ENCODE measurements at places on chromosomes 4 and X. TPM values are rescaled to one million over a fixed set of nuclear protein-coding genes. Genes with fewer than 3 reads are reported as not detected.

The SMARCA1 gene
- 26.3 TPM for total RNA-seq

GRCh38 chrX:101108284-101108683, 10.3 kb downstream of the CENPI start:
- DNase-seq: peak; percentile 0

DNA sequence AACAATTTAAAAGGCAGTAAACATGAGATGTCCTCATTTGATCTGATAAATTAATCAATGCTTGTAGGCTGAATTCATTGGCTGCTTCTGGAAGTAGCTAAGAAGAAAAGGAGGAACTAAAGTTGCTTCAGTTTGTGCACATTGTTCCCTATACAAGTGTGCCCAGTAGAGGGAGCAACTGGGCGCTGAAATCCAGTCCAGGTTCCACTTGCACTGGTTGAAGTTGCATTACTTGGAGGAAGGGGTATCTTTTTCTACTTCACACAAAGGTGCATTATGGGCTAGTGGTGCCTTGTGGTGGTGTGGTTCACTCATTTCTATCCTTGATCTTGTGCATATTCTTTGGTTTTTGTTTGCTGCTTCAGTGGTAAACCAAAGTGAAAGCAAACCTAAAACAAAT, 67.9 kb upstream of the SOX3 start:
- peak; percentile 14 for DNase-seq

DNA sequence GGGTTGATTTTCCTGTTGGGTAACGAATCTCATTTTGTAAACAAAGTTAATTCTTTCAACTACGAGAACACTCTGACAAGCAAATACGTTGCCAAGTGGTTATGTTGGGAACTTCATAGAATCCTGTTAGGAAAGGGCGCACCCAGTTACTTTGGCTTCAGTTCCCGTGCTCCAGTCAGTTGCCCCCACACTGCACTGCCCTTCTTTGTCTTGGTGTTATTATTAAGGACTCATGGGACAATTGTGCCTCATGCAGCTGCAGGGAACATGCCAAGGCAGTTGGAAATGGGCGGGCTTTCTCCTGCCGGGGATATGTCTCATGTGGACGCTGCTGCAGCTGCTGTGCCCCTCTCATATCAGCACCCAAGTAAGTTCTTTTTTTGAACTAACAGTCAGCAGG, 28.9 kb downstream of the OFD1 start:
- DNase-seq: no peak

DNA sequence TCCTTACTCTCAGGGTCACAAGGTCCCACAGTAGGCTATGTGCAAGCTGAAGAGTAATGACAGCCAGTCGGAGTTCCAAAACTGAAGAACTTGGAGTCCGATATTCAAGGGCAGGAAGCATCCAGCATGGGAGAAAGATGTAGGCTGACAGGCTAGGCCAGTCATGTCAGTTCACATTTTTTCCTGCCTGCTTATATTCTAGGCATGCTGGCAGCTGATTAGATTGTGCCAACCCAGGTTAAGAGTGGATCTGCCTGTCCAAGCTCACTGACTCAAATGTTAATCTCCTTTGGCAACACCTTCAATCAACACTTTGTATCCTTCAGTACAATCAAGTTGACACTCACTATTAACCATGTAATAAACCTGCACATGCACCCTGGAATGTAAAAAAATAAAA, 960.9 kb upstream of the HS3ST1 start:
- DNase-seq: no peak

GRCh38 chr4:89899152-89899551, 4.5 kb downstream of the MMRN1 start:
- no peak for DNase-seq

GRCh38 chr4:80188801-80189458, 8.4 kb upstream of the PRDM8 start:
- no peak for DNase-seq

The ARSH gene
- total RNA-seq: not detected

GRCh38 chr4:150209140-150209829, 131.0 kb downstream of the DCLK2 start:
- peak; percentile 53 for DNase-seq

The NAP1L2 gene
- total RNA-seq: 0.60 TPM

The NUDT6 gene
- 7.2 TPM for total RNA-seq

The BST1 gene
- not detected for total RNA-seq

The NSUN7 gene
- 1.2 TPM for total RNA-seq

- no peak for DNase-seq
These were observed 120.9 kb downstream of the FAM53A start for GRCh38 chr4:1563241-1563640.

The PABPC1L2A gene
- total RNA-seq: not detected

The CD38 gene
- not detected for total RNA-seq

The SUPT20HL1 gene
- not detected for total RNA-seq

DNA sequence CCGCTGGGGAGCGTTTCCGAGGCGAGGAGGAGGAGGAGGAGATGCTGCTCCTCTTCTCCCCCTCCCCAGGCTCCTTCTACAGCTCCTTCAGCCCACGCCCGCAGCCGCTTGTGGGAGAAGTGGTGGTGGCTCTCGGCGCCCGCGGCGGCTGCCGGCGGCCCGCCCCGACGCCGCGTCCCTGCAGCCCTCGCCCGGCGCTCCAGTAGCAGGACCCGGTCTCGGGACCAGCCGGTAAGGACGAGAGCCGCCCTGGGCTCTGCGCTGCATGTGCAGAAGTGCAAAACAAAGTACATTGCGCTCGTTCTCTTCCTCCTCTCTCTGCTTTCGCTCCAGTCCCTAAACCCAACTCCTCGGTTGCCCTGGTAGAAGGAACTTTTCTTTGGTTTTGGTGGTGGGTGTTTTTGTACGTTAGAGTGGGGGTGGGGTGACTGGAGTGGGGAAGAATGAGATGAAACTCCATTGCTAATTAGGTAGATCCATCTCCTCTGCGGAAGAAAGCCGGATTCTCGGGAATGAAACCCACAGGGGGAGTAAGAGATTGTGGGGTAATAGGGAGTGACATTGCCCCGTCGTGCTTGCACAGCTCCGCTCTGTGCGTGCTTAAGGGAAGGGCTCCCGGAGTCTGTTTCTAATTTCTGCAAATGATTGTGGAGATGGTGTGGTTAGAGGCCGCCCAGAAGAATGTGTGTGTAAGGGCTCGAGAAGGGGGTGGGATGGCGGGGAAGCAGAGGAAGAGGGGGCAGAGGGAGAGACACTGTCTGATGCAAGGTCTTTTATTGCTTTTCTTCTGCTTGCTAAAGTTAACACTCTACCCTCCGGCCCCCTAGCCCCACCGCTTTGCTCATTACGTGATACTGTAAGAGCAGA, 677 bp downstream of the PTPN13 start:
- DNase-seq: peak; percentile 42

Measured in A172 (cell line).